ENCODE measurements at places on chromosomes 1 and 21. TPM values are rescaled to one million over a fixed set of nuclear protein-coding genes. Genes with fewer than 3 reads are reported as not detected.

DNA sequence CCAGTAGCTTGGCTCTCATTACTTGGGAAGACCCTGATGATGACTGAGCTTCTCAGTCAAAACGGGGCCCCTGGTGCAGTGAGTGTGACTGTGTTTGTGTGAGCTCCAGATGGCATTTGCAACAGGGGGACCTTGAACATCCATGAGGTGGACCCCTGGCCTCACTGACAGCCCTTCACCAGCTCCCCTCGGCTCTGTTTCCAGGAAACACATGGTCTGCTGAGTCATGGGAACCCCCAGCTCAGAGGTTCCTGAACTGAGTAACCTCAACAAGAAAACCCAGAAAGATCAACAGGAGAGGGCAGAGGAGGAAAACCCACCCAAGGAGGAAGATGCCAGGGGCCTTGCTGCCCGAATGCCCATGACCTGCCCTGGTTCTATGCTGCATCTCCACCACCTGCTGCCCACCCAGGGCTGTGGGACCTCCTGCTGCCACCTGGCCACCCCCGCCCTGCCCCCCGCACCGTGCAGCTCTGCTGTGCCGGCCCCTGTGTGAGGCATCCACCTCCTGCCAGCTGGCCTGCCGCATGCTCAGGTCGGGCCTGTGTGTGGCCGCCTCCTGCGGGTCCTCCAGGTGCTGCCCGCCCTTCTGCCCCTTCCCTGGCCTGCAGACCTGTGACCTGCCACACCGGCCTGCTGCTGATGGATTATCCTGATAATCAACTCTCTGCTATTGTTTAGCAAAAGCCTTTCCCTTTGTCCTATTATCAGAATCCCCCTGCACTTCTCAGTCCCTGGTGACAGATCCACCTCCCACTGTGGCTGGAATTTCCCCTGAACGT lies 4.2 kb upstream of the KRTAP12-1 start:
- peaks cover 6% of the 10 kb centered on the region for H3K27me3 ChIP-seq
- H3K4me3 ChIP-seq = no peak overlapping the region
- H3K27ac ChIP-seq = no peak overlapping the region
- no peak for DNase-seq

DNA sequence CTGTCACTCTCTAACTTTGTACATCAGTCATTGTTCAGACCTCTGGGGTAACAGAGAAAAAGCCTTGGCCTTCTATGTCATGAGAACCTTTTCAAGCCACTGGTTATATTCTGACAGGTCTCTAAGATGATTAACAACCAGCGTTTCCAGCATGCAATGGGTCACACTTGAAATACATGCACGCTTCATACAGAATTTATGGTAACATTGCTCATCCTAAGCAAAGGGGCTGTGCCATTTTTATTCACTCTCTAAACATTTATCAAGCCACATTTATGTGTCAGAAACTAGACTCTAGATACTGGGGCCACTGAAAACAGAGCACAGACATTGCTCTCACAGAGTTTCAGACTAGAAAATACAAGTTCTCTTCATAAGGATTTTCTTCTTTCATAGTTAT lies 501.4 kb upstream of the DAB1 start:
- H3K4me1 ChIP-seq = no peaks in the 10 kb centered on the region
- no peaks in the 10 kb centered on the region for H3K36me3 ChIP-seq
- no peaks in the 10 kb centered on the region for H3K27me3 ChIP-seq

DNA sequence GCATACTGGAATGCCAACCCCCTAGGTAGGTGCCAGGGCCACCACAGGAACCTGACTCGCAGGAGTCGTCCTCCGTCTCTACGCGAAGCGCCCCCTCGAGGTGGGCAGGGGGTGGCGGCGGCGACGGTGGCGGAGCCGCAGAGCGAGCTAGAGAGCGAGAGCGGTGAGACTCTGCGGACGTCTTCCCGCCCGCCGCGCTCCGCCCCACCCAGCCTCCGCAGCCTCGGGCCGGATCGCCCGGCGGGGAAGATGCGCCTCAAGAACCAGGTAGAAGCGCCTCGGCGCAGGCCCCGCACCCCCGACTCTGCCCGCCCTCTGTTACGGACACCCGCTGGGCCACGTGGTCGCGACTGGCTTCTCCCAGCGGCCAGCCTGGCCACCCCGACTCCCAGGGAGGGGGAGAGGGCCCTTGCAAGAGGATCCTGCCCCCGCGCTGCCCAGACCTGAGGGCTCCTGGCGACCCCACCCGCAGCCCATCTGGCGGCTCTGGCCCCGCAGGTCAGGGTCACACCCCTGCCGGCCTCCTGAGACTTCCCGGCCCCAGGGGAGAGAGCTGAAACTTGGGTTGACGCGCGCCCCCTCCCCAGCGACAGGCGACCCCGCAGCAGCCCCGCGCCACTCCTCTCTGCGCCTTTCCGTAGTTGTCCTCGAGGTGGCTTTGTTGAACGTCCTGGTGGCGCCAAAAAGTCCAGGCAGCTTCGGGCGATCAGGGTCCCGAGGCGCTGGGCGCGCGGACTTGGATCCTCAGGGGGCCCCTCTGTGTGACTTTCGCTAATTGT lies 24.4 kb upstream of the AGBL4 start:
- H3K4me3 ChIP-seq = no peak overlapping the region
- peak; percentile 27 for DNase-seq
- no peaks in the 10 kb centered on the region for H3K36me3 ChIP-seq
- H3K27me3 ChIP-seq = peaks cover 19% of the 10 kb centered on the region

PTGFR gene
- not detected for total RNA-seq

OR6N1 gene
- total RNA-seq = not detected

CDC42 gene
- 283 TPM for total RNA-seq
